ENCODE measurements at places on chromosomes 16 and 17.
A peak's percentile ranks its signal among the peaks of the same experiment; 100 is the strongest.

DNA sequence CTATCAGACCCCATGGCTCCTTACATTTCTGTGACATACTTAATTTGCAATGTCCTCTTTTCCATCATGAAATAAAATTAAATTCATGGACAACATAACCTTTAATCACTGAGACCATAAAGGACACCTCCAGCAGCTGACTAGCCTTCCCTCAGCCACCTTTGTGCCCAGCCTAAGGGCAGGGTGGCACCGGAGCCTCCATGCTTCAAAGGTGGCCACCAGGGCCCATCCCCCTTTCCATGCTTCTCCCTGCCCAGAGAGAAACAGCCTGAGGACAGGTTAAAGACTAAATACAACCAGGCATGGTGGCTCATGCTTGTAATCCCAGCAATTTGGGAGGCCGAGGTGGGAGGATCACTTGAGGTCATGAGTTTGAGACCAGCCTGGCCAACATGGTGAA is 94.3 kb downstream of the ADCY9 start:
- no peak for DNase-seq

DNA sequence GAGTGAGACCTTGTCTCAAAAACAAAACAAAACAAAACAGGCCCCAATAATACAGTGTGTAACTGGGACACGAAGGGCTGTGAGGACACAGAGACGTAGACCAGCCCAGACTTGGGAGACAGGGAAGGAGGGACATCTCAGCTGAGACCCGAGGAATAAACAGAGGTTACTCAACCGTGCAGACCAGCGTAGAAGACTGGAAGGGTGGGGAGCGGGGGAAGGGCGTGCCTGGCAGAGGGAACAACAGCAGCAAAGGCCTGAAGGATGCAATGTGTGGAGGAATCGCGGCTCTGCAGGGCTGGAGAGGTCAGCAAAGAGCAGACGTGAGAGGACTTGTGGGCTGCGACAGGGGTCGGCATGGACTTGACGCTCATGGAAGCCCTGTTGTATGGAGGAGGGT is 11.6 kb upstream of the CES4A start:
- DNase-seq, result no peak

DNA sequence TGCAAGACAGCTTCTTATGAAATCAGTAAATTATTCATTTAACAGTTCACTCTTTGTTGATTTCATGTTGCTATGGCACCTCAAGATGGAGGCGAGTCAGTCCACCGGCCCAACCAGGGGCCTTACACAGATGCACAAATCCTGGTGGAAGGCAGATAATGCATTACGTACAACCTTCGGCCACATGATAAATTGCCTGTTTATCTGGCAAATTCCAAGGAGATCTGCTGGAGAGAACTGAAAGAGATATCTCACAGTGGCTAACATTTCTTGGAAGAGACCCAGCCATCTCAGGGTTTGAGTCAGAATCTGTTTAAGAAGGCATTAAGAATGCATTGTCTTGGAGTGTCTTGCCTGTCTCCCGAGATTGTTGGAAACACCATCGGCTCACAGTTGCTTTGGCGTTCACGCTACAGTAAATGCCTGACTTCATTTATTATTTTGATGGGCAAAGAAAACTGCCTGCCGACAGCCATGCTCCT is 225.6 kb downstream of the MSI2 start:
- DNase-seq, result peak; percentile 80

GRCh38 chr16:10256784-10257641 is 74.8 kb upstream of the GRIN2A start:
- peak; percentile 2 for DNase-seq

- DNase-seq, result no peak
These were observed 20.5 kb downstream of the CDIP1 start for GRCh38 chr16:4517812-4518680.

GRCh38 chr16:24011237-24011636 is 175.5 kb downstream of the PRKCB start:
- no peak for DNase-seq

- no peak for DNase-seq
These were observed 5.0 kb downstream of the ARL6IP1 start for GRCh38 chr16:18796377-18796776.

GRCh38 chr17:74085434-74085833 is 118.0 kb upstream of the RPL38 start:
- no peak for DNase-seq

- DNase-seq, result no peak
These were observed 256.9 kb downstream of the C16orf95 start for GRCh38 chr16:87060034-87060986.

DNA sequence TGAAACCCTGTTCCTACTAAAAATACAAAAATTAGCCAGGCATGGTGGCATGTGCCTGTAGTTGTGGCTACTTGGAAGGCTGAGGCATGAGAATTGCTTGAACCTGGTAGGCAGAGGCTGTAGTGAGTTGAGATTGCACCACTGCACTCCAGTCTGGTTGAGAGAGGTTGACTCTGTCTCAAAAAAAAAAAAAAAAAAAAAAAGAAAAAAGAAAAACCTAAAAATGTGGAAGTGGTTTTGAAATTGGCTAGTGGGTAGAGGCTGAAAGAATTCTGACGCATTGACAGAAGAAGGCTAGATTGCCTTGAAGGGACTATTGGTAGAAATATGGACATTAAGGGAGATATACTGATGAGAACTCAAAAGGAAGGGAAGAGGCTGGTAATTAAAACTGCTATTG is 33.6 kb upstream of the CPPED1 start:
- DNase-seq, result no peak
